Fibroblast of skin of abdomen (primary cell): ENCODE measurements at places on chromosomes 2 and 18.
A peak's percentile ranks its signal among the peaks of the same experiment; 100 is the strongest.

DNA sequence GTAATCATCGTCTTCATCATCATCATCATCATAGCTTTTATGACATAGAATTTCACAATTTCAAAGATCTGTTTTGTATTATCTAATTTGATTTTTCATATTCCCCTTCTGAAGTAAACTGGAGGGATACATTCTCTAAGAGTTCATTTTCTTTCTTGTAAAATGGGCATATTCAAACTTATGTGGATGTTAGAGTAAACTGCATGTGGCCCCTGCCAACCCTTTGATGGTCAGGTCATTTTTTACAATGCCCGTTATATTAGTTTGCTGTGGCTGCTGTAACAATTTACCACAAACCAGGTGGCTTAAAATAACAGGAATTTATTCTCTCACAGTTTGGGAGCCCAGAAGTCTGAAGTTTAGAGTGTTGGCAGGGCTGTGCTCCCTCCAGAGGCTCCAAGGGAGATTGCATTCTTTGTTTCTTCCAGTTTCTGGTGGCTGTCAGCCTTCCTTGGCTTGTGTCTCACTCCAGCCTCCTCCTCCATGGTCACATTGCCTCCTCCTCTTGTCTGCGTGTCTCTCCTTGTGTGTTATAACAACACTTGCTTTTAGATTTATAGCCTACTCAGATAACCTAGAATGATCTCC is 127.5 kb upstream of the MMADHC start:
- peak; percentile 51 for DNase-seq

DNA sequence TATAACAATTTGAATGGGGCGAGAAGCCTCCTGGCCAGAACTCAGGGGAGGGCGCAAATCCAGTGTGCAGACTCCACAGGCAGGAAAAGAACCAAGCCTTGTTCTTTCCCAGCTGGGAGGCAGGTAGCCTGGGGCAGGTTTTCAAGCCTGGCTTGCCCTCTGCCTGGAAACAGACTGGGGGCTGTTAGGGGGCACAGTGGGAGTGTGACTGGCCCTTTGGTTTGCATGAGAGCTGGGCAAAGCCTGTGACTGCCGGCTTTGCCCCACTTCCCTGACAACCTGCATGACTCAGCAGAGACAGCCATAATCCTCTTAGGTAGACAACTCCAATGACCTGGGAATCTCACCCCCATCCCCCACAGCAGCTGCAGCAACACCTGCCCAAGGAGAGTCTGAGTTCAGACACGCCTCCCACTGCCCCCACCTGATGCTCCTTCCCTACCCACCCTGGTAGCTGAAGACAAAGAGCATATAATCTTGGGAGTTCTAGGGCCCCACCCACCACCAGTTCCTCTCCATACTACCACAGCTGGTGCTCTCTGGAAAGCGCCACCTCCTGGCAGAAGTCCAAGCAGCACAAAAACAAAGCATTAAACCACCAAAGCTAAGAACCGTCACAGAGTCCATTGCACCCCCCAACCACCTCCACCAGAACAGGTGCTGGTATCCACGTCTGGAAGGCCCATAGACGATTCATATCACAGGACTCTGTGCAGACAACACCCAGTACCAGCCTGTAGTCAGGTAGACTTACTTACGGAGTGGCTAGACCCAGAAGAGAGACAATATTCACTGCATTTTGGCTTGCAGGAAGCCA is 402.5 kb downstream of the STK39 start:
- no peak for DNase-seq

DNA sequence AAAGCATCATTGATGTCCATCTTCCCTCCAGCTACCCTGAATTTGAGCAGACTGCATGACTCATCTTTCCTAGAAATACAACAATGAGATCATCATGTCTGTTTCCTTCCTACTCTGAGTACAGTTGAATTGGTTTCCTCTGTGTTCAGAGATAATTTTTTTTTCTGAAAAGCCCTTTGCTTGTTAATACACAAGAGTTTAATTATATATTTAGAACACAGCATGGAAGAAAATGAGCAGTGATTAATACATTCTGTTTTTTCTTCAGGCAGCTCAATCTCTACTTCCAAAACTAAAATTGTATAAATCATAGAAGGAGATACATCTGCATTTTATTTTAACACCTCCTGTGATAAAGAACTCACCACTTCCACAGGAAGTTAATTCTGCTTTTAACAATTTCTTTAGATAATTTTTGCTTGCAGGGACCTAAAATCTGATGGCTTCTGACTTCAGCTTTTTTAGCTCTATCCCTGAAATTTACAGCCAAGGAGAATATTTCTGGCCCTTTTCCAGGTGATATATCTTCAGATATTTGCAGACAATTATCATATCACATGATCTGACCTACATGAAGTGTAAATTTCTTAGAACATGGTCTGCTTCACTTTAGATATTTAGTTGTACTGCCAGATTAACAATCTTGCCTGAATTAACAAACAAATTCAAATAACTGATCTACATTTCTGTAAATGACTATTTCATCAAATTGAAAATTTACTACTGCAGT is 249.0 kb downstream of the TRIB2 start:
- DNase-seq = peak; percentile 68

GRCh38 chr18:76388891-76389423 is 106.1 kb downstream of the ZNF516 start:
- DNase-seq = no peak

- no peak for DNase-seq
Observed at GRCh38 chr2:70381235-70381634, 79.4 kb upstream of the FAM136A start.

DNA sequence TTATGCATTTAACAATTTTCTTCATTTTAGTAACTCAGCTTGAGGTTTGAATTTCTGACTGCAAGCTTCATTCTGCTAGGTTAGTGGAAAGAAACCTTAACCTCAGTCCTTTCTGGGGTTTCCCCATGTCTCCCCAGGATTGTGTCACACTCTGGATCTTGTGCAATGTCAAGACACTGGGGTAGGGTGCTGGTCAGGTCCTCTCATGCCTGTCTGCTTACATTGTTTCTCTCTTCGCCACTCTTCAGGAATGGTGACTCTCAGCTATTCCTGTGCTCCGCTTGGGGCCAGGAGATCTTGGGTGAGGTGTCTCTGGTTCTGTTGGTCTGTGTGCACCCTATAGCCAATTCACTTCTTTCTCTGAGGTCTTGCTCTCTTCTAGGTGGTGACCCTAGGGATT is 23.9 kb downstream of the CTLA4 start:
- DNase-seq = no peak

DNA sequence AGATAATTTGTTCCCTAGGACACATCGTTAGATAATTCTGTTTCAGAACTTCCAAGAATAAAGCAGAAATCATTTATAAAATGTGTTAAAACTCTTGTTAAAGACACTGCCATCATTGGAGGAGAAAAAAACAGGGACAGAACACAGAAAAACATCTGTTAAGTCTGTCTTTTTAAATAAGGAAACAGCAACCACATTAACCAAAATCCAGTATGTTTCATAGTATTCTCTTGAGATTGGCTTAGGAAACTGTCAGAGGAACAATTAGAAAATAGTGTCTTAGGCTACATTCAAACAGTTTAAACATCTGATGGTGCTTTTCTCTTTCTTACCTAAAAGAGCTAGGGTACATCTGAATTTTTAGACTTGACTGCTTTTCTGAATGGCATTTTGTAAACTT is 81.6 kb downstream of the PMS1 start:
- no peak for DNase-seq

GRCh38 chr2:200964498-200964897 is 1.0 kb upstream of the ORC2 start:
- no peak for DNase-seq

- DNase-seq = no peak
Observed at GRCh38 chr18:47606526-47606925, 323.9 kb downstream of the SMAD2 start.

DNA sequence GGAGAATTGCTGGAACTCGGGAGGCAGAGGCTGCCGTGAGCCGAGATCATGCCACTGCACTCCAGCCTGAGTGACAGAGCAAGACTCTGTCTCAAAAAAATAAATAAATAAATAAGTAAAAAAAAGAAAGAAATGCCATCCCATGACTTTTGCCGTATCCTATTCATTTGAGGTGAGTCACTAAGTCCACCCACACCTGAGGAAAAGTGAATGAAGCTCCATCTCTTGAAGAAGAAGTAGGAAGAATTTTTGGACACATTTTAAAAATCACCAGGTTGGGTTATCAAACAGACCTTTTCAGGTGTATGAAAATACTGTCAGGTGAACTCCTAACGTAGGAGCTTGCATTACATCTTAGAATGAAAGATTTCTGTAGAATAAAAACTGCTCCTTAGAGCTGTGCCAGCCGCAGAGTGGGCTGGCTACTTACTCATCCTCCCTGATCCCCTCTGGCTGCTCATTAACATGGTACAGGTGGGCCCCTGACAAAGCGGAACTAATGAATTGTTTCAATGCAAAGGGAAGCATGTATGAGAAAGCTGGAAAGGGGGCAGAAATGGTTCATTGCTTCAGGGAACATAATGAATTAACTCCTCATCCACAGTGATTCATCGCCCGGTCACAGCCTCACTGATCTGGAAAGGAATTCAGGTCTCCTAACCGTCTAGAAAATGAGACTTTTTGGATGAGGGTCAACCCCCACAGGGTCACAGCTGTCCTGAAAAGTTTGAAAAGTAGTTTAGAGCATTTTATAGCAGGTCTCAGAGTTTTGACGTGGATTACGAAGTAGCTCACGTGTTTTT is 191.4 kb downstream of the SPP2 start:
- peak; percentile 88 for DNase-seq

DNA sequence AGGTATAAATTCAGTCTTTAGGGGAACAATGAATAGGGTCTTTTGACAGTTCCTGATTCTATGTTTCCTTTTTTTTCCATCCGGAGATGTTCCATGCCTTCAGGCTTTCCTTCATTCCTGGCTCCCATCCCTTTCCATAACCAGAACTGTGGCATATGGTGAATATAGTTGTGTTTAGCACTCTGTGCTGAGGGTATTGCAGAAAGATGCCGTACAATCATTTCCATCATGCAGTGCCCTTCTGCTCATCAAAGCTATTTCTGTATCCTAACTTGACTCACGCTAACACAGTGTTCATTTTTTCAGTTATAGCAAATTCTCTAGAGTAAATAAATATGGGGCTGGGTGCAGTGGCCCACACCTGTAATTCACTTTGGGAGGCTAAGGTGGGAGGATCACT is 131.9 kb upstream of the EML6 start:
- DNase-seq = no peak

- no peak for DNase-seq
Observed at GRCh38 chr2:219392754-219393153, 5.0 kb upstream of the DNPEP start.

- DNase-seq = no peak
Observed at GRCh38 chr2:216934151-216934550, 74.3 kb upstream of the TNP1 start.

DNA sequence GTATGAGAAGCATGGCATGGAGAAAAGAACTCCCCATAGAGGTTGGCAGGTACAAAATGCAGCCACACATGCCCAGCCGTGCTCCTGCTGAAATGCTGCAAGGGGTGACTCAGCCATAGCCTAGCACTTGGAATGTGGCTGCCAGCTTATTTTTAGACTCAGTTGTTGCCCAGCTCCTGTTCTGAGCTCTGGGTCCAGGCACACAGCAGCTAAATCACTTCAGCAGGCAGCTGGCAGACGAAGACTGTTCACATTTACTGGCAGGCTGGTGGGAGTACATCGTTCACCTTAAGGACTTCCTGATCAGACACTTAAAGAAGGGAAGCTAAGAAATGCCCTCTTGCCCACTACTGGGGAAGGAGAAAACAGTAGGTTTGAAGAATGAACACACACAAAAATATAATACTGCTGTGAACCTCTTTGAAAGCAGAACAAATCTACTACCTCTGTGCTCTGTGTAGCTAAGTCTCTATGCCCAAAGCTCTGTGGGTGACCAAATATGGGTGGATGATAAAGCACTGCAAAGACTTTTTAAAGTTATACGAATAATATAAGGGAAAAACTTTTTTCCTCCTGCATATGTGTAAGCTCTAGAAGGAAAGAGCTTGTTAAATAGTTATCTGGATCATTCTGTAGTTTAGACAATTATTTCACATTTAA is 146.1 kb downstream of the LNPK start:
- peak; percentile 33 for DNase-seq

DNA sequence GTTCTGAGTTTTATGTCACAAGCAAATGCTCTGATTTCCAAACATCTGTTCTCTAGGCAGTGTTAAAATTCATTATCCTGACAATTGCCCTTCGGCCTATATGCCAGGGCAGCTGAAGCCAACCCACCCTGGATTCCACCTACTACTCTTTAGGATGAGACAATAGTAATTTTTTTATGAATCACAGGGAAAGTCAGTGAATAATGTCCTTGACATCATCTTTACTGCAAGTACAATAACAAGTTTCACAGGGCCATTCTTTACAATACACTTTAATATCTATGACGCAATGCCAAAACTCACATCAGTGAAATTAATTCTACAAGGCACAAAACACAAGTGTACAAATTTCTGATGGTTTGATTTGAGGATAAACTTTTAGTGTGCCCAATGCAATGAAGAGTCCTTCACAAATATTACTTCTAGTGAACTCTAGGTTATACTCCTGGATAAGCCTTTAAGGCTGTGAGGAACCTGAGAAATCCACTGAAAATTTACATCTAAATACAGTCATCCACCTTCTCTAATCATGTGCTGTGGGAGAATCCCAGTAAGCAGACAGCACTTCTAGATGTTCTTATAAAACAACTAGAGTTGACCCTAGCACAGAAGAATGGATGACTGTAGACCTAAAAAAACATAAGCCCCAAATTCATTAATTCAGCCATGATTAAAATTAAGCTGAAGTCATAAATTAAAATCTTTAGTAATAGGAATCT is 77.3 kb upstream of the CTLA4 start:
- peak; percentile 34 for DNase-seq
